Panc1 (cell line): ENCODE measurements at places on chromosomes 16 and 17.

- no peak for DNase-seq
Measured at GRCh38 chr16:51343411-51343810, 192.3 kb upstream of the SALL1 start.

GRCh38 chr17:70869402-70870085 is 700.2 kb downstream of the KCNJ2 start:
- no peak for DNase-seq

DNA sequence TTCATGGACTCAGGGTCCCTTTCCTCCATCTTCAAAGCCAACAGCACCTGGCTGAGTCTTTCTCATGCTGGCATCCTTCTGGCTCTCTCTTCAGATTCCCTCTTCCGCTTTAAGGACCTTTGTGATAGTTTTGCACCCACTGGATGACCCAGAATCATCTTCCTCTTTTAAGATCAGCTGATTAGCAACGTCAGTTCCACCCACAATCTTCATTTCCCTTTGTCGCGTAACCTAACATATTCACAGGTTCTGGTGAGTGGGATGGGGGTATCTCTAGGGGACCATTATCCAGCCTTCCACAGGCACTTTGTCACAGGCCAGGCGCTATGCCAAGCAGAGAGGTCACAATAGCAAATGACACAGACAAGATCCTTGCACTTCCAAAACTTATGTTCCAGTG is 593.8 kb downstream of the MAF start:
- DNase-seq, result no peak

- no peak for DNase-seq
Measured at GRCh38 chr17:73194514-73195222, 1.8 kb downstream of the COG1 start.

GRCh38 chr16:78462288-78463208 is 363.1 kb downstream of the WWOX start:
- DNase-seq, result no peak

DNA sequence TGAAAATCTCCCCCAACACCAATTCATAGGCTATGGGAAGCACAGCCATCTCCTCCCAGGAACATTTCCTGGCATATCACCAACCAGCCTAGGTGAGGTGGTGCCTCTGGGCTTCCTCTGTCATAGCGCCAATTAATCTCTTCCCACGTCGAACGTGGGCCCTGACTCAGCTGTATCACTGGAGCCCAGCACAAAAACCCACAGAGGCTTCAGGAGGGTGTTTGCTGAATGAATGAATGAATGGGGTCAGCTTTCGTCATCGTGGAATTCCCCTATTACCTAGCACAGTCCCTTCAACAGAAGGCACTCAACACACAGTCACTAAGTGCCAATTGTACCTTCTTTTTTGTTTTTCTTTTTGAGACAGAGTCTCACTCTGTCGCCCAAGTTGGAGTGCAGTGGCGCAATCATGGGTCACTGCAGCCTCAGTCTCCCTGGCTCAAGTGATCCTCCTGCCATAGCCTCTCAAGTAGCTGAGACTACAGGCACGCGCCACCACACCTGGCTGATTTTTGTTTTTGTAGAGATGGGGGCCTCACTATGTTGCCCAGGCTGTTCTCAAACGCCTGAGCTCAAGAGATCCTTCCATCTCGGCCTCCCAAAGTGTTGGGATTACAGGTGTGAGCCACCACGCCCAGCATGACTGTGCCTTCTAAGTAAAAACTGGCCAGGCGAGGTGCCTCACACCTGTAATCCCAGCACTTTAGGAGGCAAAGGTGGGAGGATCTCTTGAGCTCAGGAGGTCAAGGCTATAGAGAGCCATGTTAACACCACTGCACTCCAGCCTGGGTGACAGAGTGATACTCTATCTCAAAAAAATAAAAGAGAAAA is 4.1 kb downstream of the ZNF688 start:
- no peak for DNase-seq
